Ascending aorta (tissue), 2 donors: ENCODE measurements at places on chromosomes 7 and 10.

- H3K27me3 ChIP-seq: no peaks in the 10 kb centered on the region
- H3K27ac ChIP-seq: no peak overlapping the region
- no peak for DNase-seq
- H3K36me3 ChIP-seq: no peaks in the 10 kb centered on the region
- H3K4me1 ChIP-seq: no peaks in the 10 kb centered on the region
Measured at GRCh38 chr7:87322912-87323311, 22.6 kb upstream of the CROT start.

DNA sequence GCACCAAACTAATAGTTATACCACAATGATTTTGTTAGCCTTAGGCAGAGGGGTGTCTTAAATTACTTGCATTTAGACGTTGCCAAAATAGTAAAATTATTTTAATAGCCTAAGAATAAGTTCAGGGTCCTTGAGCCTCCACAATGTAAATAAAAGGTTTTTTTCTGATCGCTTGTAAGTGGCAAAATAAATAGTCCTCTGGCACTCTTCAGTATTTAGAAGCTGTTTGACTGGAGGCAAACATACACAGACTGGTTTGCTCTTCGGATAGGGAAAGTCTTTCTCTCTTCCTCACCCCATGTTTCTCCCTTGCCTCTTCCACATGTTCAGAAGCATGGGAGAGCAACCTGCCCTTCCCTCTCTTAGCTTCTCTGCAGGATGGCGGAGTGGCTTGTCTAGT, 49.5 kb upstream of the FAM180A start:
- H3K4me1 ChIP-seq: peaks cover 7% of the 10 kb centered on the region
- peak overlapping the region; percentile 87 for H3K27ac ChIP-seq
- H3K27me3 ChIP-seq: no peaks in the 10 kb centered on the region
- no peak for DNase-seq

- no peak for DNase-seq
- H3K36me3 ChIP-seq: no peaks in the 10 kb centered on the region
- no peak overlapping the region for H3K27ac ChIP-seq
- H3K27me3 ChIP-seq: no peaks in the 10 kb centered on the region
Measured at GRCh38 chr7:148695953-148696352, 2.8 kb upstream of the CUL1 start.

GRCh38 chr7:105256761-105257231, 131.9 kb downstream of the SRPK2 start:
- no peak overlapping the region for H3K4me3 ChIP-seq
- no peaks in the 10 kb centered on the region for H3K36me3 ChIP-seq
- DNase-seq: no peak
- no peaks in the 10 kb centered on the region for H3K27me3 ChIP-seq

- no peak overlapping the region for H3K27ac ChIP-seq
- H3K4me1 ChIP-seq: no peaks in the 10 kb centered on the region
- H3K36me3 ChIP-seq: no peaks in the 10 kb centered on the region
- no peak overlapping the region for H3K4me3 ChIP-seq
Measured at GRCh38 chr10:43971981-43972380, 323.3 kb upstream of the ZNF32 start.

DNA sequence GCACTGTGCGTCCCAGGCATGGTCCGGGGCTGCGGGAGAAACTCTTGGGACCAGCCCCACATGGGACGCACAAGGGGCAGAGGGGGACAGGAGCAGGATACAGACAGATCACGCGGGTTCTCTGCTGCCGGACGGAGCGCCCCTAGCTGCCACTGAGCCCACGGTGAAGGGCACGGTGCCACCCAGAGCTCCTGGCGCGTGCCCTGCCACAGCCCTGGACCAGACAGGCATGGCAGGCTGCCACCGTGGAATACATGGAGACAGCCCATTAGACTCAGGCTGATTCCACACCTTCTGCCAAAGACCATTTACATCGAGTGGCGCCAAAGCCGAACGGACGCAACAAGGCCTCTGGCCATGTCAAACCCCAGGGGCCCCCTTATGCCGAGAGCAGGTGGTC, 90.4 kb downstream of the MAD1L1 start:
- peaks cover 10% of the 10 kb centered on the region for H3K36me3 ChIP-seq
- H3K27me3 ChIP-seq: no peaks in the 10 kb centered on the region
- H3K27ac ChIP-seq: no peak overlapping the region
- no peaks in the 10 kb centered on the region for H3K4me1 ChIP-seq
- no peak for DNase-seq

GRCh38 chr7:20647036-20647435, 31.6 kb downstream of the ABCB5 start:
- H3K36me3 ChIP-seq: no peaks in the 10 kb centered on the region
- no peak overlapping the region for H3K4me3 ChIP-seq
- H3K27ac ChIP-seq: no peak overlapping the region

DNA sequence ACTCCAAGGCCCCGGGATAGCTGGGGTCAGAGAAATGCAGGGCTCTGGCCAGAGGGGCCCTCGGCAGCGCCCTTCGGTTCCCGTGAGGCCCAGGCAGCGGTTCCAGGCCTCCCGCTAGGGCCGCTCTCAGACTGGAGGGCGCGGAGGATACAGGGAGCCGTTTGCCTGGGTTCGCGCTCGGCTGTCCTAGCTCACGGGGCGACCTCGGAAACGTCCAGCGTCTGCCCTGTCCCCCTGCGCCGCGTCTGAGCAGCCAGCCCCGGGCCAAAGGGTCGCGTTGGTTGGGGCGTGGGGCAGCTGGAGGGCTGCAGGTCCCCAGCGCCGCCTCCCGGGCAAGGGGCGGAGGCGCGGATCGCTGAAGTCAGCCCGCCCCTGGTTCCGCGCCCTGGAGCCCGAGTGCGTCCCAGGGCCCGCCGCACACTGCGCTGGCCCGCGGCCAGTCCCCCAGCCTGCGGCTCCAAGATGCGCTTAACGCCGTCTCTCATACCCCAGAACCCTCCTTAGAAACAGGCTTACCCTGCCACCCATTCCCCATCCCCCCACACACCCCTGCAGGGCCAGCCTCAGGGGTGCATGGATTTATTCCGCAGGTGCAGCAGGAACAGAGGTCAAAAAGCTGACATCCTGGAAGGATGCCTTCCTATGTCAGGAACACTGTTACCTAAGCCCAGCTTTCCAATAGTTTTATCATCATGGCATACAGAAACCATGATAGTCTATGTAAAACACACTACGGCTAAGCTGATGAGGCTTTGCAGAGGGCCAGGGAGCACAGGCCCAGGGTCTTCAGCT, 22.1 kb upstream of the OPN4 start:
- no peak overlapping the region for H3K27ac ChIP-seq
- no peaks in the 10 kb centered on the region for H3K27me3 ChIP-seq
- no peak for DNase-seq
- H3K4me1 ChIP-seq: peaks cover 8% of the 10 kb centered on the region

DNA sequence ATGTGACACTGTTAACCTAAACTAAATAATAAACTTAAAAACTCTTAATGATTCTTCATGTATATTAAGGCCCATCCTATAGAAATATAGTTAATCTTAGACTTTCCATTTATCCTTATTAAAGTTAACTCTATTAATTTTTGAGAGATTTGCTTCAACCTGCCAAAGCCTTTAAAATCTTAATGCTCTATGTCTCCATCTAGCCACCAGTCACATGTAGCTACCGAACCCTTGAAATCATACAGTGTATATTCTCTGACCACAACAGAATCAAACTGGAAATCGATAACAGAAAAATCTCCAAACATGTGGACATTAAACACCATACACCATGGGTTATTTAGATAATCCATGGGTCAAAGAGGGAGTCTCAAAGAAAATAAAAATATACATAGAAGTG, 51.9 kb downstream of the ASZ1 start:
- H3K27ac ChIP-seq: no peak overlapping the region
- H3K36me3 ChIP-seq: no peaks in the 10 kb centered on the region
- H3K4me1 ChIP-seq: no peaks in the 10 kb centered on the region

DNA sequence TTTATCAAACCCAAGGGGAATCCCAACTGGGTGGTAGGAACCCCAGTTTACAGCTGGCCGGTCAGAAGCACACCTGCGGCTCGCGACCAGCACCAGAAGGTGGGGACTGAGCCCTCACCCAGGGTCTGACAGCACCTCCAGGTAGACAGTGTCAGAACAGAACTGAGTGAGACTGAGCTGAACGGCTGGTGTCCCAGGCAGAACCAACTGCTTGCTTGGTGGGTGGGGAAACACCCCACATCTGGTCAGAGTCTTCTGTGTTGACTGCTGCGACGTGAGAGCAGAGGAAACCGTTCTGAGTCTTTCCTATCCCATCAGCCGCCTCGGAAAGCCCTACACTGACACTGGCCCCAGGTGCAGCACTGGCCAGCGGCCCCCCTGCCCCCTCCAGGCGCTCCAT, 160.7 kb downstream of the MAD1L1 start:
- H3K4me3 ChIP-seq: no peak overlapping the region
- peaks cover 17% of the 10 kb centered on the region for H3K36me3 ChIP-seq
- no peaks in the 10 kb centered on the region for H3K4me1 ChIP-seq
- no peak for DNase-seq

GRCh38 chr7:159013181-159013690, 131.4 kb downstream of the VIPR2 start:
- H3K27me3 ChIP-seq: no peaks in the 10 kb centered on the region
- no peaks in the 10 kb centered on the region for H3K36me3 ChIP-seq
- peaks cover 52% of the 10 kb centered on the region for H3K4me1 ChIP-seq

- H3K27ac ChIP-seq: no peak overlapping the region
- no peaks in the 10 kb centered on the region for H3K4me1 ChIP-seq
- H3K36me3 ChIP-seq: no peaks in the 10 kb centered on the region
- H3K27me3 ChIP-seq: no peaks in the 10 kb centered on the region
Measured at GRCh38 chr7:1601956-1602355, 32.1 kb upstream of the PSMG3 start.

DNA sequence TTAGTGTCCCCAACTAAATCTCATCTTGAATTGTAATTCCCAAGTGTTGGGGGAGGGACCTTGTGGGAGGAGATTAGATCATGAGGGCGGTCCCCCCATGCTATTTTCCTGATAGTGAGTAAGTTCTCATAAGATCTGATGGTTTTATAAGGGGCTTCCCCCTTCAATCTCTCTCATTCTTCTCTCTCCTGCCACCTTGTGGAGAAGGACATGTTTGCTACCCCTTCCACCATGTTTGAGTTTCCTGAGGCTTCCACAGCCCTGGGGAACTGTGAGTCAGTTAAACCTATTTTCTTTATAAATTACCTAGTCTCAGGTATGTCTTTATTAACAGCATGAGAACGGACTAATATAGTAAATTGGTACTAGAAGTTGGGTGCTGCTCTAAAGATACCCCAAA, 365.6 kb downstream of the ANKRD7 start:
- H3K27me3 ChIP-seq: no peaks in the 10 kb centered on the region
- H3K4me3 ChIP-seq: no peak overlapping the region
- DNase-seq: no peak
- H3K27ac ChIP-seq: no peak overlapping the region
- no peaks in the 10 kb centered on the region for H3K4me1 ChIP-seq

- no peak overlapping the region for H3K27ac ChIP-seq
- H3K27me3 ChIP-seq: no peaks in the 10 kb centered on the region
- DNase-seq: no peak
- no peak overlapping the region for H3K4me3 ChIP-seq
Measured at GRCh38 chr7:40644454-40645188, 509.8 kb downstream of the SUGCT start.
